OCI-LY7 (cell line): ENCODE measurements at places on chromosomes 3 and 15. TPM values are rescaled to one million over a fixed set of nuclear protein-coding genes. Genes with fewer than 3 reads are reported as not detected.

The ULK3 gene
- 30.2 and 46.4 TPM in 2 replicates for total RNA-seq

The UBP1 gene
- 83.8 and 94.0 TPM in 2 replicates for total RNA-seq

The AGBL1 gene
- not detected in 2 replicates for total RNA-seq

The PEX5L gene
- not detected in 2 replicates for total RNA-seq

The SH2D7 gene
- total RNA-seq: not detected in 2 replicates

The TMC3 gene
- not detected in 2 replicates for total RNA-seq

The COL6A6 gene
- total RNA-seq: not detected in 2 replicates

The SCG5 gene
- total RNA-seq: 4.1 and 4.7 TPM in 2 replicates

The GHSR gene
- not detected in 2 replicates for total RNA-seq

The FBXO40 gene
- not detected in 2 replicates for total RNA-seq

The SERPINI1 gene
- 12.9 TPM in 2 replicates for total RNA-seq

The CCR2 gene
- not detected in 2 replicates for total RNA-seq

The GP9 gene
- not detected in 2 replicates for total RNA-seq

The CFAP92 gene
- total RNA-seq: 0.08 and 0.18 TPM in 2 replicates
